SJCRH30 (cell line): ENCODE measurements at places on chromosomes 4 and X. TPM values are rescaled to one million over a fixed set of nuclear protein-coding genes. Genes with fewer than 3 reads are reported as not detected.

- DNase-seq: no peak
Measured at GRCh38 chr4:98838531-98838930, 90.4 kb downstream of the EIF4E start.

The TBC1D9 gene
- 27.3 and 29.0 TPM in 2 replicates for total RNA-seq

DNA sequence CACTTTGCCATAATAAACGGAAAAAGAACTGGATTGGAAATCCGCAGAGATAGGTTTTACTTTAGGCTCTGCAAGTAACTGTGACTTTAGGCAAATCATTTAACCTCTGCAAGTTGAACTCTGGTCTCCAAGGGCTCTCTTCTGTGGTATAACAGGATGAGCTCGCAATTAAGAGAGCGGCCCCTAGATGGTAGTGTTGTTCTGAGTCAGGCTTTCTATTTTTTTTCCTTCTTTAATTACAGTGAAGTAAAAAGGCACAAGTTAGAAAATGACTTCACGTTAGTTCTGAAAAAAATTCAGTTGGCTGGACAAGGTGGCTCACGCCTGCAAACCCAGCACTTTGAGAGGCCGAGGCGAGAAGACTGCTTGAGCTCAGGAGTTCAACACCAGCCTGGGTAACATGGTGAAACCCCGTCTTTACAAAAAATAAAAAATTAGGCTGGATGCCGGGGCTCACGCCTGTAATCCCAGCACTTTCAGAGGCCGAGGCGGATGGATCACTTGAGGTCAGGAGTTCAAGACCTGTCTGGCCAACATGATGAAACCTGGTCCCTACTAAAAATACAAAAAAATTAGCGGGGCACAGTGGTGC lies 18.0 kb downstream of the RPS3A start:
- peak; percentile 38 for DNase-seq

The SPANXA1 gene
- not detected in 2 replicates for total RNA-seq

The HOPX gene
- total RNA-seq: not detected in 2 replicates

The ABCG2 gene
- total RNA-seq: 0.12 and 0.35 TPM in 2 replicates

GRCh38 chrX:127621780-127622179 lies 430.4 kb downstream of the ACTRT1 start:
- DNase-seq: no peak

The XG gene
- not detected in 2 replicates for total RNA-seq
